Ascending aorta (tissue), 2 donors: ENCODE measurements at places on chromosomes 2 and 18.

- no peak for DNase-seq
Measured at GRCh38 chr2:72780477-72780876, 45.4 kb downstream of the EXOC6B start.

DNA sequence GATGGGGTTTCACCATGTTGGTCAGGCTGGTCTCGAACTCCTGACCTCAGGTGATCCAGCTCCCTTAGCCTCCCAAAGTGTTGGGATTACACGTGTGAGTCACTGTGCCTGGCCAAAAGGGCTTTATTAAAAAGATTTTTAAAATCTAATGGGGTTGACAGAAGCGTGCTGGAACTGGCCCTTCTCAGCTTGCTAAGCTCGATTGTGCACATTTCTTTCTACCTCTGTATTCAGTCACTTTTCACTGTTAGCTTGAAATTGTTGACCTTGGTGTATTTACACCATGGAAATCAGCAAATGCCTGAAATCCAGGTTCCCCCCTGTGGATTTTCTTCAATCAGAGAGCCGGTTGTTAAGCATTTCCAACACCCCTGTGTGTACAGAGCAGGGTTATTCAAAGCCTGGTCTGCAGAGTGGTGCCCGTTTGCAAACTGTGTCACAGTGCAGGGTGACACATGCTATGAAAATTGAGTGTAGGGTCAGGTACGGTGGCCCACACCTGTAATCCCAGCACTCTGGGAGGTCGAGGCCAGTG, 140.2 kb downstream of the TGIF1 start:
- no peak for DNase-seq

DNA sequence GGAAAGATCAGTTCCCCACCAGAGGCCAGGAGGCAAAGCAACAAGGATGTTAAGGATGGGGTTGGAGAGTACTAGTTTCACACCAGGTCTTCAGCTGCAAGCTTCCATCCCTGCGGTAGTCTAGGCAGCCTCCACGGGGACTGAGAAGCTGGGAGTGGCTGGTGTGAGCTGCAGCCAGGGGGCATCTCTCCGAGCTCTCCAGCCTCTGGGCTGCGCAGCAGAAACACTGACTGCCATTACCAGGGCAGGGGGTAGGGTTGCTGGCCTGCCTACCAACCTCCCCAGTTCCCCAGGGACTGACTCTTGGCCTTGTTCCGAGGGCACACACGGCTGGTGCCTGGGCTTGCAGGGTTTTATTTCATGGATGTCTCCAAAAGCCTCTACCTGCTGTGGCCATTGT, 15.9 kb downstream of the GATA6 start:
- DNase-seq = no peak

GRCh38 chr2:240426845-240427721, 8.4 kb upstream of the GPC1 start:
- DNase-seq = peak; percentile 50

DNA sequence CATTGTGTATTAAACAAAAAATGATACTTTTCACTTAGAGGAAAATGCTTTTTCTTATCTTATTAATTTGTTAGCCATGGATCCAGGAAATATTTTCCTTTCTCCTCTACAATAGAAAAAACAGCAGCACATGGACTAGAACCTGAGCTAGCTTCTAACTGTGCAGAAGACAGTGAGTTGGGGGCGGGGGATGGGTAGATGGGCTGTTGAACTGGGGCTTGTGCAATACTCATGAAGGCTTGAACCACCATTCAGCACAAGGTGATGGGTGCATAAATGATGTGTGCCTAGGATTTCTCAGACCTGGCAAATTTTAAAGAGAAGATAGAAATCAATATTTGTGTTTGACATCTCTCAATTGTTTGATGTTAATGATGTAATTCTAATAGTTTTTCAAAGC, 42.0 kb downstream of the COL5A2 start:
- no peak for DNase-seq

- DNase-seq = no peak
Measured at GRCh38 chr18:63161032-63161760, 158.4 kb downstream of the BCL2 start.

DNA sequence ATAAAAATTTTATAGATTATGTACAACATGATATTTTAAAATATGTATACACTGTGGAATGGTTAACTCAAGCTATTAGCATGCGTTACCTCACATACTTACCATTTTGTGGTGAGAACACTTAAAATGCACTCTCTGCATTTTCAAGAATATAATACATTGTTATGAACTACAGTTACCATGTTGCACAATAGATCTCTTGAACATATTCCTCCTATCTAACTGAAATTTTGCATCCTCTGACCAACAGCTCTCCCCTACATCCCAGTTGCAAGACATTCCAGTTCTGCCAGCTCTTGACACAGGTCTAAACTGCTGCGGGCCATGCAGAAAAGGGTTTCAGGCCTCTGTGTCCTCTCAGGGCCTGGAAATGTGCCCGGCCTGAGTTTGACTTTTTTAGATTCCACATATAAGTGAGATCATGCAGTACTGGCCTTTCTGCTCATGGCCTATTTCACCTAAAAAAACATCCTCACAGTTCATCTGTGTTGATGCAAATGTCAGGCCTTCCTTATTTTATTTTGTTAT, 113.7 kb downstream of the CDCA7 start:
- DNase-seq = no peak

- DNase-seq = no peak
Measured at GRCh38 chr2:33746208-33746800, 147.2 kb upstream of the FAM98A start.

DNA sequence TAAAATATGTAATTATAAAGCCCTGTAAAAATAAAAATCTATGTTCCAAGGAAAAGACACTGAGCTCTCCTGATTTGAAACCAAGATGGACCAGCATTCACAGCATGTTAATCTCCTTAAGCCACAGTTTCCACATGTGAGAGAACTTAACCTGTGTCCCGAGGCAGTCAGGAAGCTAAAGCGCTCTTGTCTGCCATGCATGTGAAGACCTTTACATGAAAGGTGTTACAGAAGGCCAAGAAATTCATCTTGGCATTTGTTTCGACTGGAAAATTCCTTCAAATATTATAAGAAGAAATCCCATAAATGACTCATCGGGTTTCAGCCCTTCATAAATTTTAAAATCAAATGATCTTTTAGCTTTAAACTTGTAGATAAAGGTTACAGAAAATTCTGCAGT, 328.6 kb downstream of the CDH2 start:
- no peak for DNase-seq

GRCh38 chr2:164609790-164610189, 11.5 kb downstream of the GRB14 start:
- DNase-seq = no peak

- DNase-seq = no peak
Measured at GRCh38 chr18:77763530-77764145, 514.0 kb downstream of the GALR1 start.

GRCh38 chr2:229087843-229088516, 183.1 kb downstream of the PID1 start:
- no peak for DNase-seq

DNA sequence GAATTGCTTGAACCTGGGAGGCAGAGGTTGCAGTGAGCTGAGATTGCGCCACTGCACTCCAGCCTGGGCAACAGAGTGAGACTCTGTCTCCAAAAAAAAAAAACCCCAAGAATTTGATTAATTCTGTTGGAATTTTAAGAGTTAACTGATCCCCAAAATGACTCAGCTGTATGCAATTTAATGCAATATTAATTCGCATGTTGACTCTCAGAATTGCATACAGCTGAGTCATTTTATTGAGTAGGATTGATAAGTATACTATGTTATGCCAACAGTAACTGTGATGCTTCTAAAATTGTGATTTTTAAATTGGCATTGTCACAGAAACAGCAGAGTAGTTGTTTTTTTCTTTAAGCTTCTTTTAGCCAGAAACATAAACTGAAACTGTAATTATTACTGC, 19.6 kb downstream of the MSH2 start:
- no peak for DNase-seq

- DNase-seq = no peak
Measured at GRCh38 chr18:69387186-69387585, 13.5 kb upstream of the DOK6 start.
